Retina (tissue), 1 donor: ENCODE measurements at places on chromosomes 7 and 10.

DNA sequence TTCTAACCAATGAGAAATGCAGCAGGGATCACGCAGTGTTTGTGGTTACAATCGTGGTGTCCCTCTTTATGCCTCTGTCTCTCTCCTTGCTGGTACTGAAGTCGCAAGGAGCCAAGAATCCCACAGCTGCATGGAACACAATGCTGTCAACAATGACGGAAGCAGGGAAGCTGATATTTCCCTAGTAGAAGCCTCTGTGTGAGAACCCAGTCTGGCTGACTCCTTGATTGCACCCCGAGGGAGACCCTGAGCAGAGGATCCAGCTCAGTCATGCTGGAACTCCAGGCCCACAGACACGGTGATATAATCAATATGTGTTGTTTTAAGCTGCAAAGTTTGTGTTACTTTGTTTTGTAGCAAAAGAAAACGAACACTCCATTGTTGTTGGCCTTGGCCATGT is 677.9 kb downstream of the PARD3 start:
- DNase-seq = no peak

DNA sequence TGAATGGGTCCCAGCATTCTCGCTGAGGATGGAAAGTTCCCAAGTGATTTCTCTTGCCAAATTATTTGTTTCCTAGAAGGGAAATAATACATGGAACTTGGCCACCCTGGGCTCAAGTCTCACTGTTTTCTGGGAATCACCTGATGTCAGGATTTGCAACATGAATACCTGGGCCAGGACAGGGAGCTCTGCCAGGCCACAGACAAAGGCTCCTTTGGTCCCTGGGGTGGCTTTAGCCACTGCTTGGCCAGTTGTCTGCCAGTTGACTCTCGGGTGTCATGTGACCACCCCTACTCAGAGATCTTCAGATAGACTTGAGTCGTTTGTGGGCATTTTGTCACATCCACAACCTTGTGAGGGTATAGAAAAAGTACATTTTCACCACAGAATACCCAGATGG is 258.0 kb upstream of the HABP2 start:
- no peak for DNase-seq

GRCh38 chr7:66642186-66642585 is 13.5 kb downstream of the KCTD7 start:
- DNase-seq = no peak

GRCh38 chr10:49371967-49372366 is 23.9 kb downstream of the DRGX start:
- DNase-seq = no peak

GRCh38 chr7:30764030-30764975 is 6.9 kb upstream of the MINDY4 start:
- DNase-seq = no peak

DNA sequence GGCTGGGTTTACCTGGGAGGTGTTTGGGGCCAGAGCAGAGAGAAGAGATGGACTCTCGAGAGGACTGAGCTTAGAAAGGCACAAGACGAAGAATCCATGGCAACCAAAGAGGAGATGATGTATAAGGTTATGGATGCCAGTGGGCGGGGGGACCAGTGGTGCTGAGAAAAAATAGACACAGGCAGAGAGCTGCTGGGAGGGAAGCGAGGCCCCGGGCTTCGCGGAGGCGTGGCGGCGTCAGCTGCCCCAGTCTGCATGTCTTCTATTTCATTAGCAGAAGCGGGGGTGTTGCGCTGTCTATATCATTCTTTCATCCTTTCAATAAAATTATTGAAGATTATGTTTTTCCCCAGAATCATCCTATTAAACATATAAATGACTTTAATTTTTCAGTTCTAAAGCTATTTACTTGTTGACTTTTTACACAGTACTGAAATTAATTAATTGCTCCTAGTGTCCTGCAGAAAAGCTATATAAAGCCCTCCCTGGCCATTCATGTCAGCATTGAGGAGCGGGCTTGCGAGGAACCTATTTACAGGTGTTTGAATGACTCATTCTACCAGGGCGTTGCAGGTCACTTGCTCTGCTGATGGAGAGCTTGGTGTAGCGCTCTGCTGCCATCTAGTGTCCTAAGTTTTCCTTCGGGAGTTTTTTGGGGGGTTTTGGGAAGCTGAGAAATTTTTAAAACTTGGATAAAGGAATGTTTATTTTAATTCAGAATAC is 42.9 kb upstream of the BHLHA15 start:
- peak; percentile 67 for DNase-seq

DNA sequence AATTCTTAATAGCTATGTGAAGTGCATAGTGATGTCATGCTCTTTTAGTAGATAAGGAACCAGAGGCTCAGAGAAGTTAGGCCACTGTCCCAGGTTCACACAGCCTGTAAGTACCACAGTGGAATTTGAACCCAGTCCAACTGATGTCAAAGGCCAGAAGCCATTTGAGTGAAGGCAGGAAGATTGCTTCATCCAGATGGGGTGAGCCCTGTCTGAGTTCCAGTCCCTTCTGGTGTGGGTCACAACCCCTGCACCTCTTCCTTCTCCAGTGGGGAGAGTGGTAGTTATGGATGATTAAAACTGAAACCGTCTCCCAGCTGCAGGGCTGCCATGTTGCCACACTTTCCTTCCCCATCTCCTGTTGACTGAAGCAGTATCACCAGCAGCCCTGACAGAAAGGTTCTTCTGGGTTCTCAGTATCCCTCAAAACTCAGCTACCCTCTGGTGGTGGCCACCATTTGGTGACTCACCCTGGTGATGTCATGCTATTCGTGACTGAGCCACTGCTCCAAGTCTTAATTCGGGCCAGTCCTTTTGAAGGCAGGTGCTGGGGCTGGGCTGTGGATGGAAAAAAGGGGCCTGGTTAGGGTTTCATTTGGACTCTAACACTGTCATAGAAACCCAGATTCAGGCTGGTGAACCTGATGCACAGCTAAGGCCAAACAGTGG is 1.5 kb upstream of the C10orf95 start:
- no peak for DNase-seq

DNA sequence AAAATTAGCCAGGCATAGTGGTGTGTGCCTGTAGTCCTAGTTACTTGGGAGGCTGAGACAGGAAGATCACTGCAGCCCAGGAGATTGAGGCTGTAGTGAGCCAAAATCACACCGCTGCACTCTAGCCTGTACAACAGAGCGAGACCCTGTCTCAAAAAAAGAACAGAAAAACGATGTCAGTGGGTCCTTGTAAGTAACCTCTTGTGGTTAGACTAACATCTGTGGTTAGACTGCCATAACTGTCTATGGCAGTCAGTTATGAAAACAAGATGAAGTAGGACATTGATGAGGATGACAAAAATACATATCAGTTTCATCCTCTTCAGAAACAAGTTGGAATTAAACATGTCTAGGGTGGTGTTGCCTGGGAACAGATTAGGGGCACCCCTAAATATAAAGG is 53.3 kb downstream of the AKAP9 start:
- no peak for DNase-seq

GRCh38 chr10:52820309-52820708 is 47.7 kb upstream of the MBL2 start:
- no peak for DNase-seq

DNA sequence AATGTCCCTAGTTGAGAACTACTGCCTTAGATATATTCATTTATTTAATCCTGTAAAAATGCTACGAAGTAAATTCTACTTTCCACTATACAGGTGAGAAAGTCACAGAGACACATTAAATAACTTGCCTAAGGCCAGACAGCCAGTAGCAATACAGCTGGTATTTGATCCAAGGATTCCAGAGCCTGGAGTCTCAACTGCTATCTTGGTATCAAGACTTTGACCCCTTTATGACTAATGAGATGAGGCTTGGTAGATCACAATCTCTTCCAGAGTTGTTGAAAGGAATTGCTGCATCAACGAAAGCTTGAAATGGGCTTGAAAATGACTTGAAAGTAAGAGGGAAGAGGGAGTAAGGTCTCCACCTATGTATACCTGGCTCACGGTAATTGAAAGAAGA is 83.3 kb downstream of the ORC5 start:
- no peak for DNase-seq

- DNase-seq = no peak
These were observed 2.6 kb upstream of the PPIA start for GRCh38 chr7:44793919-44794318.

GRCh38 chr10:20040012-20040411 is 223.8 kb downstream of the PLXDC2 start:
- no peak for DNase-seq

DNA sequence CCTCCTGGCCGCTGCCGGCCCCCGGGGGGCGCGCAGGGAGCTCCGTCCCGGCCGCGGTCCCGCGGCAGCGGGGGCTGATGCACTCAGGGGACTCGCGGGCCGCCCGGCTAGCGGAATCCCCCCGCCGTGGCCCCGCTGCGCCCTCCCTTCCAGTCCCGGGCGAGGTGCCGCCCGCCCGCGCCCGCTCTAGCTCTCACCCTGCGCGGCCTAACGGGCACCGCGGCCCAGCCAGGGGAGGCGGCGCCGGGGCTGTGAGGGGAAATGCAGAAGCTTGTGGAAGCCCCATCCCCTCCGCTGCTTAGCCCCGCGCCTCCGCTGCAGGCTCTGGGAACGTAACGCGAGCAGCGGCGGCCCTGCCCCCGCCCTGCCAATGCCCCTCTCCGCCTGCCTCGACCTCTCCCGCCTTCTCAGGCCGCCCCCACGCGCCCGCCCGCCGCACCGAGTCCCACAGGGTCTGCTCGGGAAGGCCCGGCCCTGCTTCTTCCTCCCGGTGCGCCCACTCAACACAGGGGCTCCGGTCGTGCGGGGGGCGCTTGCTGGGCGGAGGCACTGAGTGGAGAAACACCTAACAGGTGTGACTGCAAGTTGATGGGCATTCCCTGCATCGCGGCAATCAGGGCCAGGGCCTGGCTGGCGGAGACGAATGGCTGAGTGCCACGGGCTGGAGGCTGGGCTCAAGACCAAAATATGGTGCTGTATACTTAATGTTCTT is 384 bp upstream of the TMEM229A start:
- peak; percentile 75 for DNase-seq

- peak; percentile 70 for DNase-seq
These were observed 8.7 kb upstream of the ASB4 start for GRCh38 chr7:95476904-95477594.

GRCh38 chr7:76244781-76245391 is 43.2 kb downstream of the SRRM3 start:
- DNase-seq = no peak

- DNase-seq = peak; percentile 88
These were observed 10.7 kb downstream of the PSAP start for GRCh38 chr10:71840177-71840957.

- no peak for DNase-seq
These were observed 23.8 kb upstream of the IFIT2 start for GRCh38 chr10:89278034-89278535.

GRCh38 chr7:122965306-122965705 is 30.2 kb downstream of the TAS2R16 start:
- peak; percentile 22 for DNase-seq

GRCh38 chr10:59807629-59808620 is 54.7 kb upstream of the MRLN start:
- DNase-seq = no peak

- DNase-seq = no peak
These were observed 68.7 kb downstream of the ZNF727 start for GRCh38 chr7:64113981-64114380.

GRCh38 chr7:51950813-51951212 is 634.2 kb upstream of the COBL start:
- DNase-seq = peak; percentile 47

DNA sequence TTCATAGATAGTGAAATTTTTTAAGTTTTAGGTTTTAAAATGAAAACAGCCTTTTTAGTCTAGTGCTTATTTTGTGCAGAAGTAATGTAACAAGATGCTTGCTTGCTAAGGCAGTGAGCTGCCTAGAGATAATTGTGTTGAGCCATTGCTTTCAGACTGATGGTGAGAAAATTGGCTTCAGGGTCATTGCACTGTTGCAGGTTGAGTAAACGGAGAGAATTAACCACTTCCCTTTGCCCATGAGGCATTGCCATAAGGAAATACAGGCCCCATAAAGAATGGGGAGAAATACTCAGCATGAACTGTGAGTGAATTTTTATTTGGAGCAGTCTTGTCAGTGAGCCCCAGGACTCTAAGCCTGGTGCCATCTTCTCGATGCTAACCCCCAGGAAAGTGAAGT is 140.5 kb downstream of the LRRC4 start:
- DNase-seq = no peak

DNA sequence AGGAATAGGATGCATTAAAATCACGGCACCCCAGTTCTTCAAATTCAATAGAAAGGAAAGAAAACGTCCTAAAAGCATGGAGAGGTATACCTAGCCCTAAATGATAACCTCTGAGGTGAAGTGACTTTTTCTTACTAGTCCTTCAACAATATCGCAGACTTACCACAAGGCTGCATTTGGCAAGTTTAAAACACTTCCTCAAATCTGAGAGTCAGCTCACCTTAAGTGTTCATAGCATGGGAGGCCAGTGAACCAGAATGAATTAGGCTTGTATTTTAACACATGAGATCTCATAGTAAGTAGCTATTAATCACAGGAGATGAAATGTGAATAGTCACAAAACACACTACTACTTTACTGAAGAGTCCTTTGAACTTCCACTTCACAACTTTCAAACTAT is 124.2 kb downstream of the RNF32 start:
- DNase-seq = no peak

GRCh38 chr10:14601326-14601725 is 173.4 kb downstream of the FAM107B start:
- no peak for DNase-seq

GRCh38 chr7:27277628-27278027 is 35.0 kb downstream of the EVX1 start:
- no peak for DNase-seq

GRCh38 chr7:48274662-48275061 is 103.4 kb downstream of the ABCA13 start:
- no peak for DNase-seq

GRCh38 chr7:18399436-18400235 is 95.9 kb upstream of the HDAC9 start:
- no peak for DNase-seq

DNA sequence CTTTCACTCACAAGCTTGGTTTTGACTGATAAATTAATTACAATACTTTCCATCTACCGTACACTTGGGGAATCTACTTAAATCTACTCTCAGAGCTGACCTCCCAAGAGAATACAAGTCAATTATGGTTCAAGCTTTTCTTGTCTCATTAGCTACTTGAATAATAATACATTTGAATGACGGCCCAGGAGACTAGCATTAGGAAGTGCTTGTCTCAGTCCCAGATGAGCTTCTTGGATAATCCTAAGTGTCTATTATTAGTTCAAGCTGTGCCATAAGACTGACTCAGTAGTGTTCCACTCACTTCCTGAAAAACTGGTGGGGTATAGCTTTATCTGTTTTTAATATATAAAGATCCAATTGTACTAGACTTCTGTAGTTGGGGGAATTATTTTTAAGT is 100.2 kb downstream of the GNAT3 start:
- no peak for DNase-seq

DNA sequence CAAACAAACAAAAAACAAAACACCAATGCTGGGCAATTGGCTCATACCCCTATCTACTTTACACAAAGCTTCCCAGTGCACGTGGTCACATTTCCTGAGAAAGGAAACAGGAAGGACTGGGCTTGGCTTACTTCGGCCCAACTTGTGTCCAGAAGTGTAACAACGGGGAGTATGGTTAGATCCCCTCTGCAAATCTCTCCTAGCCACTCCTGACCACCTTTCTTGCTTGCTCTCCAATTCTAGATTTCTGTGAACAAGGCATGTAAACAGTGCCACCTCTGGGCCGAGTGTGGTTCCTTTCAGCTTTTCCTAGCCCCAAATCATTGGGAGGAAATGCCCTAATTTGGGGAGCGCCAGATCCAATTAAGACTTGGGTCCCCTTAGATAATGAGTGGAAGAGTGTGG is 21.0 kb upstream of the FRAT2 start:
- DNase-seq = peak; percentile 30
